ENCODE measurements at places on chromosomes 16 and 17.

- no peak for DNase-seq
These were observed 2.8 kb downstream of the NOS2 start for GRCh38 chr17:27797390-27798091.

DNA sequence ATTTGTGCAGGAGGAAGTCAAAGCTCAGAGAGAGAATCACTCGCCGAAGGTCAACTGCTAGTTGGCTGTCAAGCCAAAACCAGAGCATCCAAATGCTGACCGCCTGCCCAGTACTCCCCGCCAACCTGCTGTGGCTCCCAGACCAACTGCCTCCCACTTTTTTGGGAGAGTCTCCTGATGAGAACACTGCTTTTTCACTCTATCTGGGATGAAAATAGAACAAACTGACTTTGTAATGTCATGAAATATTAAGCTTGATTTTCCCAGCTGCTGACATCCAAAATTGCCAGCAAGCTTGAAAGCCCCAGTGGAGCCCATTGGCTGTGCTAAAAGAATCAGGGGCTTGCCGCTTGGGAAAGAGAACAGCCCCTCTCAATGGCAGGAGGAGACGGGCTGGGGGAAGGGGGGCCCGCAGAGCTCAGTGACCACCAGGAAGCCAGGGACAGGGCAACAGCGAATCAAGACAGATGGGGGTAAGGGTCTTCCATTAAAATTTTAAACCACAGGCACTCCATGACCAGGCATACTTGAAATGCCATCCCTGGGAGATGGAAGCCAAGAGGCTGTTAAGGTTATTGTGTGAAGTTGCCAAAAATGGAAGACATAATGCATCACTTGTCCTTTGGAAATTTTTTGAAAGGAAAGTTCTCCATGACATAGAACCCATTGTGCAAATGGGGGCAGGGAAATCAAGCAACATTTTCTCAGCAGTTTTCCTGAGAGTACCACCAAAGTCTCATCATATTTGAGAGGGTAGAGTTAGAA is 125.7 kb upstream of the CDH5 start:
- DNase-seq = no peak

- DNase-seq = no peak
These were observed 428 bp downstream of the SGSM2 start for GRCh38 chr17:2337544-2338314.

GRCh38 chr17:17361543-17361866 is 58.3 kb downstream of the NT5M start:
- DNase-seq = no peak

GRCh38 chr17:51901242-51901641 is 257.3 kb downstream of the CA10 start:
- DNase-seq = no peak

DNA sequence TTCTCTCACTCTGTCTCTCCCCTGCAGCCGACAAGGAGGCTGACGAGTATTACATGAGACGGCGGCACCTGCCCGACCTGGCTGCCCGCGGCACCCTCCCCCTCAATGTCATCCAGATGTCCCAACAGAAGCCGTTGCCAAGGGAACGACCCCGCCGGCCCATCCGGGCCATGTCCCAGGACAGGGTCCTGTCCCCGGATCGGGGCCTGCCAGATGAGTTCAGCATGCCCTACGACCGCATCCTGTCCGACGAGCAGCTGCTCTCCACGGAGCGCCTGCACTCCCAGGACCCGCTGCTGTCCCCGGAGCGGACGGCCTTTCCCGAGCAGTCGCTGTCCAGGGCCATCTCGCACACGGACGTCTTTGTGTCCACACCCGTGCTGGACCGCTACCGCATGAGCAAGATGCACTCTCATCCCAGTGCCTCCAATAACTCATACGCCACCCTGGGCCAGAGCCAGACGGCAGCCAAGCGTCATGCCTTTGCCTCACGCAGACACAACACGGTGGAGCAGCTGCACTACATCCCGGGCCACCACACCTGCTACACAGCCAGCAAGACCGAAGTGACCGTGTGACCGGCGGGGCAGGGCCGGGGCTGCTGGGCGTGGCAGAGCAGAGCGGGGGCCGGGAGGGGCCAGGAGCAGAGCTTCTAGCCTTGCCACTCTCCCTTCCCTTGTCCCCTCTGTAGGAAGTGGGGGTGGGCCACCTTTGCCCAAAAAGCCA is 40.4 kb upstream of the DNAH9 start:
- no peak for DNase-seq

DNA sequence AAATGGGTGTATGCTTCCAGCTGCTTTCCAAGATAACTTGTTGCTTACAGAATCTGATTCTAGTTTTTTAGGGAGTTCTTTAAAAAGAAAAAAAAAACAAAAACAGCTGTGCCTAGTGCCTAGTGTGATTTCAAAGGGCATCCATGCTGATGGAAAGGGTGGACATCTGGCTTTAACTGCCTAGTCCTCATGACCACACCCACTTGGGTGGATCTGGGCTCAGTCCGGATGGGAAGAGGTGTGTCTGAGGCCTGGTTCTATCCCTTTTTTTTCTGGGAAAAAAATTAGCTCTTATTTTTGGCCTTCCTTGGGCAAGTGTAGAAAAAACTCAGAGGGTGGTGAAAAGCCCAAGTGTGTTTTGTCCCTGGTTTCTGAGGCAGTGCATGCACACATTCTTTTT is 132.3 kb upstream of the CDH11 start:
- no peak for DNase-seq

- DNase-seq = no peak
These were observed 10.3 kb downstream of the CDRT4 start for GRCh38 chr17:15456972-15457722.

- DNase-seq = peak; percentile 29
These were observed 14.9 kb upstream of the STAT3 start for GRCh38 chr17:42403150-42403549.

DNA sequence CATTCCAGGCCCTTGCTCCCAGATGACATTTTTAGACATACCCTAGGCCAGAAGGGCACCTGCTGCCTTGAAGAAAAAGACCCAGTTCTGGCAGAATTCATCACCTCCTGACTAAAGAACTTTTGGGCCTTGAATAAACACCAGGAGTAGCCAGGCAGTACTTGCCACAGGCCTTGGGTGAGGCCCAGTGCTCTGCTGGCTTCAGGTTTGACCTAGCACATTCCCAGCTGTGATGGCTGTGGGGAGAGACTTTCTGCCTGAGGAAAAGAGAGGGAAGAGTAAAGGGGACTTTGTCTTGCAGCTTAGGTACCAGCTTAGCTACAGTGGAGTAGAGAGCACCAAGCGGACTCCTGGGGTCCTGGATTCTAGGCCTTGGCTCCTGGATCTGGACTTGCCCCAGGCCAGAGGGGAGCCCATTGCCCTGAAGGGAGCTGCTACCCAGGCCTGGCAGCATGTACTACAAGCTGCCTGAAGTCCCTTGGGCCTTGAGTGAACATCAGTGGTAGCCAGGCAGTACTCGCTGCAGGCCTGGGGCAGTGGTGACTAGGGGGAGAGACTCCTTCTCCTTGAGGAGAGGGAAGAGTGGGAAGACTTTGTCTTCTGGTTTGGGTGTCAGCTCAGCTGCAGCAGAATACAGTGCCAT is 44.3 kb downstream of the ABCA8 start:
- no peak for DNase-seq

GRCh38 chr17:8991514-8992285 is 26.2 kb upstream of the PIK3R5 start:
- peak; percentile 39 for DNase-seq

DNA sequence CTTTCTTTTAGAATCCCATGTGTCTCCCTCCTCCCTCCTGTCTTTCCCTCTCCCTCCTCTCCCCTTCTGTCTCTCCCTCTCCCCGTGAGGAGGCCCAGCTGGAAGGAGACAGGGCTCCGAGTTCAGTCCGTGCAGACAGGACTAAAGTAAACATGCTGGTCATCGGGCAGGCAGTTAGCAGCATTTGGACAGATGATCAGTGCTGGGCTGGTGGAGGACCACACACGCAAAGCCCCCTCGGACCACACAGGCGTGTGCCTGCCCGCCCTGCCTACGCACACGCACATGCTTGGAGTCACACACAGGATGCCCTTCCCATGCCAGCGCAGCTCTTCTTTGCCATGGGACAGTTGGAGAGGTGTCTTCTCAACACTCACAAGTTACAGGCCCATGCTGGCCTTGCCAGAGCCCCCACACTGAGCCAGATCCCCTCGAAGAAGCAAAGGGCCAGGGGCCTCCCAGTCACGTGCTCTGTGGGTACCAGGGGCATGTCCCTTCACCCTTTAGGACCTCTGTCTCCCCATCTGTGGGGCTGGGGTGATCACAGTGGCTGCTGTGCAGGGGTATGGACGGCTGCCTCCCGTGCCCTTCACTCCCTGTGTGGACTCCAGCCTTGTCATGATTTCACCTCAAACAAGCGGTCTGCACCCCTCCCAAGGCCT is 215.7 kb upstream of the FOXF1 start:
- no peak for DNase-seq

DNA sequence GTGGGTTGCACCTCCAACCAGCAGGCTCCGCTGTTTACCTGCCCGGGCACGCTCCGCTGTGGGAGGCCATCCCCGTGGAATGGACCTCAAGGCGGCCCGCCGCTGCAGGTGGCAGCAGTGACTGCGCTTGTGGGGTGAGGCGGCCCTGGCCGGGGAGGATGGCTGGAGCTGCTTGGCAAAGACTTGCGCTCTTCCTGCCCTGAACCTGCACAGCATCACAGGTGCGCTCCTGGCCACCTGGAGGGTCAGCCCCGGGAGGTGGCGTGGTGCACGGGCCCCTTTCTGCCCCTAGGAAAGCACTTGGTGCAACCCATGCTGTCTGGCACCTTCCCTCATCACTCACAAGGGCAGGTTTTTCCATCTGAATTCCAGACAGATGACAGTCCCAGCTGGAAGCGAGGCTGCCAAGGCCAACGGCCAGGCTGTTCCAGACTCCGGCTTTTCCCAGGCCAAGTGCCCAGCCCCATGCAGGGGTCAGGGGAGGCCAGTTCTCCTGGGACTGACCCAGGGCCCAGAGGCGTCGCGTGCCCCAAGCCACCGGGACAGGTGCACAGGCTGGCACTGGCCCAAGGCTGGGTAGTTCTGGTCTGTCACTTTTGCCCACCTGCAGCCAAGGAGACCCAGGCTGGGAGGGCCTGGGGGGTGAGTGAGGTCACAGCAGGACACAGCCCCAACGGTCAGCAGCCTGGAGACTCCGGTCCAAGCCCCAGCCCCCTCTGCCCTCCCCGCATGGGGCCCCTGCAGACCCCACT is 13.3 kb downstream of the UTS2R start:
- DNase-seq = no peak

GRCh38 chr17:78534492-78535272 is 42.5 kb downstream of the DNAH17 start:
- no peak for DNase-seq

- DNase-seq = no peak
These were observed 32.1 kb upstream of the CDC42EP4 start for GRCh38 chr17:73343739-73344454.

DNA sequence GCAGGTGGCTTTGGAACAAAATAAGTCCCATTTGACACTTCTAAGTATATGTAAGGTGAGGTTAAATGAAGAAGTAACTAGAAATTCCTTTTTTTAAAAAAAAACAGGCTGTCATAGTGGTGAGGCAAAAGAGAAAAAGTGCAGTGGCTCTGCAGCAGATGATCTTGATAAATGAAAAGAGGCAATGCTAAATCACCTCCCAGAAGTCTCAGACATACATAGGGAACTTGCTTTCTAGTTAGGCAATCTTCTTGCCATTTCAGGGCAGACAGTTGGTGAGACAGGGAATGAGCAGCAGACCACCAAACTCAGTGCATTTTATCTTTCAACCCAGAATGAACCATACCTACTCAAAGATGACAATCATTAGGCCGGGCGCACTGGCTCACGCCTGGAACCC is 90.8 kb downstream of the MYO1D start:
- no peak for DNase-seq

DNA sequence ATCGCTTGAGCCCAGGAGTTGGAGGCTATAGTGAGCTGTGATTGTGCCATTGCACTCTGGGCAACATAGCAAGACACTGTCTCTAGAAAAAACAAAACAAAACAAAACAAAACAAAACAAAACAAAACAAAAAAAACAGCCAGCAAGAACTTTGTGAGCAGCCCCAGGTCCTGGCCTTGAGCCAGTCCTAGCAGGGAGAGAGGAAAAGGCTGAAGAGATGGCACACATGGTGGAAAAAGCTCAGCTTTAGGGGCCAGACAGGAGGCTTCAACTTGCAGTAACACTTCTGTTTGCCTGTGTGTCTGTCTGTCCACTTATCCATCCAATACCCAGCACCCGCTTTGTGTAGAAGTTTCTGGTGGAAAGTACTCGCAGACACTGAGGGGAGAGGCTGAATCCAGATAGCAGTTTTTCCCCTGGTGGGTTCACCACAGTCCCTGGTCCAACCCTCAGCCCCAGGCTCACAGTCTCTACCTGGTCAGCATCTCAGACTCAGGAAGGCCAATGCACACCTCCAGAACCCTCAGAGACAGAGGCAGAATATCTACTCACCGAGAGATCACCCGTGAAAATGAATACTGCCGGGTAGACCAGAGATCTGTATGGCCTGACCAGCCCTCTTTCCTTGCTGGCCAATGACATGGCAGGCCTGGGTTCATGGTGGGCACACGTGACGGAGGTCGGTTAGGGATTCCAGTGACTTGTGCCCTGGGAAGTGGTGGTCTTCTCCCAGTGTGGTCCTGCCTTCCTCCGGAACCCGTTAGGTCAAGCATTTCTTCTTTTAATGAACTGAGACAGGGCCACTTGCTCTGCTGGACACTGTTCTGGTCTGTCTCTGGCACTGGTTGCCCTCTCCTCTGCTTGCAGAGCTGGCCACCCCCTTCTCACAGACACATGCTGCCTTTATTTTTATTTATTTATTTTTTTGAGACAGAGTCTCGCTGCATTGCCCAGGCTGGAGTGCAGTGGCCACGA is 79.5 kb upstream of the DNAJA2 start:
- DNase-seq = no peak

GRCh38 chr17:9244066-9245052 is 223.0 kb downstream of the NTN1 start:
- DNase-seq = no peak

GRCh38 chr17:61488878-61489718 is 36.9 kb downstream of the TBX4 start:
- no peak for DNase-seq

DNA sequence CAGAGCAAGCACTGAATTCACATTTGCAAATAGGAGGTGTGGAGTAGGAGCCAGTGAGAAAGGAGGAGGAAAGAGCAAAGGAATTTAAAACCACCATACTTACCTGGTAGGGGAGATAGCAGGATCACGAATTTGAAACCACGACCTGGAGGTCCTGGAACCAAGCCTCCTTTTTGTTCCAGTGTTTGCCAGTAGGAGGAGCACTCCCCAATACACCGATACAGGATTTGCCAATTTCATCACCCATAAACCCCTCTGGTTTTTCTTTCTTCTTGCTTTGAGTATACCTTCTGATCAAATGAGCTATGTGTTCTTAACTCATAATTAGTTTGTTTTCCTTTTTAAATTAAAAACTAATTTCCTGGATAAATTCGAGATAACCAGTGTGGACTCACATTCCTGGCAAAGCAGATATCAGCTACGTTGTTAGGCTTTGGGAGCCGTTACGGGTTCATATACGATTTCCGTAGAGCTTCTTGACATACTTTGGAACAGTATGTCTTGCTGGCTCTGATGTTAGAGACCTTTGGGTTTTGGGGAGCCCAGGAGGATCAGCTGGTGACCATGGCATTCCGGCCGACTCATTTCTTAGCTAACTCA is 22.7 kb downstream of the BCO1 start:
- no peak for DNase-seq

All from stimulated activated CD8-positive, alpha-beta memory T cell treated with anti-CD3 and anti-CD28 coated beads, Interleukin-4, amount 100 ng/mL, for 4 hours (primary cell).